Hematopoietic multipotent progenitor cell treated with erythropoietin and hydrocortisone succinate and interleukin-3 and kit ligand, for 8 days (in vitro differentiated cells): ENCODE measurements at places on chromosomes 4 and X.

GRCh38 chr4:10783351-10783750, 98.8 kb upstream of the CLNK start:
- no peak for DNase-seq

DNA sequence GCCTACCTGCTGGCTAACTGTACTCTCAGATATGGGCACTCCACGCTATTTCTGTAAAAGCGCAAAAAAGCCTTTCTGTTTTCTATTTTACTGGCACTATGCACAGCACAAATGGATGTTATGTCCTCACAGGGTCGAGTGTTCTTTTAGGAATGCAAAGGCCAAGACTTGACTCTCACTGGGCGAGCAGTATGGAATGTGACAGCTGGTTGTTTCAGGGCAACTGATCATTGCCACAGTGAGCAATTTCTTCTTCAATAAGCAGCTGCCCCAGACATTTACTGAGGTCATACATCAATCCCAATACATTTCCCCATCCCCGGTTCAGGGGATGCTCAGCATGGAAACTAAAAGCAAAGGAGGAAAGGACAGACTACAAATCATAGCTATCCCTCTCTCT, 58.2 kb downstream of the PDE5A start:
- DNase-seq = no peak

- no peak for DNase-seq
These were observed 32.3 kb upstream of the ASMTL start for GRCh38 chrX:1485033-1485432.

DNA sequence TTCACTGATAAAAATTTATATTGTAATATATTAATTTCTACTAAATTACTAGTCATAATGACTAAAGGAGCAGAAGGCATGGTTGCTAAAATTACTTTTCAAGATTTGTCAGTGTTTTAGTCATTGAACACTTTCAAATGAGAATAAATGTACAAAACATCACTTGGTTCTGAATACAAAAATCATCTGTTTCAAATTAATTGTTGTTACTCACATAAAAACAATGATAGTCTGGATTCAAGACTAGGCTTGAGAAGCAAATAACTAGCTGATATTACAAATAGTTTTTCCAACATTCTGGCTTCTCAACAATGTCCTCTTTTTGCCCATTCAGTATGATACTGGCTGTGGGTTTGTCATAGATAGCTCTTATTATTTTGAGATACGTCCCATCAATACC, 112.5 kb downstream of the ANAPC10 start:
- no peak for DNase-seq

- peak; percentile 47 for DNase-seq
These were observed 41.3 kb downstream of the DOCK11 start for GRCh38 chrX:118536687-118537461.

- DNase-seq = no peak
These were observed 6.7 kb upstream of the MSX1 start for GRCh38 chr4:4852591-4853362.

DNA sequence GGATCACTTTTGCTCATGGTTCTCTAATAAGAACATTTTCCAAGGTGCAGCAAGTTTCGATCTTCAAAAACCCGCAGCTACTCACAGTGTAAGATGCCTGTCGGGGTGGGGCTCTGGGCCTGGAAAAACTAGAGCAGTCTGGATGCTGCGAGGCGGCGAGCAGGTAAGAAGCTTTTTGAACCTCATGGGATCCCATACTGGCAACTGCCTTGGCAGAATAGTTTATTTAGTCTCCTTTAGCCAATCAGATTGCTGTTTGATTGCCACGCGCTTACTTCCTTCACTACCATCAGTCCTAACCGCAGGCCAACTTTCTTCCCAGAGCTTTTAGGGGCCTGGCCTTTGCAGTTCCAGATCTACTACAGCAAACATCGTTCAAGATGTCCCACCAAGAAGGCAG, 61.3 kb upstream of the MAGEB10 start:
- no peak for DNase-seq

- DNase-seq = no peak
These were observed 57.0 kb downstream of the XAGE2 start for GRCh38 chrX:52425775-52426174.

DNA sequence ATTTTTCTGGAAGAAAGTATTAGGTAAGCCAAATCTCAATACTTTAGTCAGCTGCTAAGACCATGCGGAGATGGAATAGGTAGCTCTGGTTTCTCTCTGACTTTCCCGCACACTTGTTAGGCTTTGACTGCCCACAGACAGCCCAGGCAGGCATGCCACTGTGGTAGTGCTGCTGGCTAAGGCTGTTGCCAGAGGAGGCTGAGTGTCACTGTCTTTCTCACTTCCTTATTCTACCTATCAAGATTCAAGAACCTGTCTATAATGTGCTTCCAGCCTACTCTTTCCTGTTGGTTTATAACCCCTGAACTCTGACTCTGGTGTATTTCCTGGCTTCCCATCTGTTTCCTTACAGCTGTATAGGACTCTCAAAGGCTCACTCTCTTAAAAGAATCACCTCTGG, 81.8 kb upstream of the TRPC5 start:
- DNase-seq = no peak

GRCh38 chr4:16160457-16160856, 65.8 kb downstream of the TAPT1 start:
- peak; percentile 24 for DNase-seq

- DNase-seq = no peak
These were observed 28.7 kb downstream of the DOK7 start for GRCh38 chr4:3491681-3492405.

DNA sequence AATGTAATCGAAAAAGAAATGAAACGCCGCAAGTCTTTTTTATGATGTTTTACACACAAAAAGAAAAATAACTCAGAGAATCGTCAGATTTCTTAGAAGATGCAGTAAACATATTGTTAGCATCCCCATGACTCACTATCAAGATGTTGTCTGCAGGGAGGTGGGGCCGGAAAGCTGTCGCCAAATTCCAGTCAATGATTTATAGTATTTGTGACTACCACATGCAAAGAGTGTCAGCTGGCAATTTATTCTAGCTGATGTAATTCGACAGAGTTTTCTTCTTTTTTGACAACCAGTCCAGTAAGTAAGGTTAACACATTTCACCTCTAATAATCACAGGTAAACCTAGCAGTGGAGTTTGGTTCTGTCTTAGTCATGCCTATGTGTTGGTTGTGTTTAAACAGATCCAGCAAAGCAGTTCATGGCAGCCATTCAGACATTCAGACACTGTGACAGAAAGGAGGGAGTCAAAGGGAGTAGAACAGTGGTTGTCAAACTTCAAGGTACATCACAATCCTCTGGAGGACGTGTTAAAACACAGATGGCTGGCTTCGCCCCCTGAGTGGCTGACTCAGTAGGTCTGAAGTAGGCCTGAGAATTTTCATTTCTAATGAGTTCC, 19.8 kb upstream of the PPP1R2C start:
- no peak for DNase-seq

- no peak for DNase-seq
These were observed 25.2 kb upstream of the SLC2A9 start for GRCh38 chr4:10046471-10046870.

- no peak for DNase-seq
These were observed 157.5 kb upstream of the ATOH1 start for GRCh38 chr4:93671093-93671492.

- no peak for DNase-seq
These were observed 85.9 kb downstream of the REPS2 start for GRCh38 chrX:17032351-17032750.

DNA sequence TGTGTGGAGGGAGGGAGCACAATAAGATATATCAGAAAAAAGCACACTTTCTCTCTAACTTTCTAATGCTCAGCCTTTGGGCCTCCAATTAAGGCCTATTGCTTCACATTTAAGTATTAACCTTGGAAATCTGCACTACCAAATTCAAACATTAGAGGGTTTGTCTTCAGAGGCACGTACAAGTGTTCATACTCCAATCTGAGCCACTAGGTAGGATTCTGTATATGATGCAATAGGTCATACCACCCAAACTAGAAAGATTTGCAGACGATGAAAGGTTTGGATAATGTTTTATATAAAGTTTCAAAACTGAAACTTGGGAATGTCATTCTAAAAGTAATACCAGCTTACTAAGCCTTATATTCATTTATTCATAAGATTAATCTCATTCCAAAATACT, 106.4 kb downstream of the MID1 start:
- DNase-seq = no peak

DNA sequence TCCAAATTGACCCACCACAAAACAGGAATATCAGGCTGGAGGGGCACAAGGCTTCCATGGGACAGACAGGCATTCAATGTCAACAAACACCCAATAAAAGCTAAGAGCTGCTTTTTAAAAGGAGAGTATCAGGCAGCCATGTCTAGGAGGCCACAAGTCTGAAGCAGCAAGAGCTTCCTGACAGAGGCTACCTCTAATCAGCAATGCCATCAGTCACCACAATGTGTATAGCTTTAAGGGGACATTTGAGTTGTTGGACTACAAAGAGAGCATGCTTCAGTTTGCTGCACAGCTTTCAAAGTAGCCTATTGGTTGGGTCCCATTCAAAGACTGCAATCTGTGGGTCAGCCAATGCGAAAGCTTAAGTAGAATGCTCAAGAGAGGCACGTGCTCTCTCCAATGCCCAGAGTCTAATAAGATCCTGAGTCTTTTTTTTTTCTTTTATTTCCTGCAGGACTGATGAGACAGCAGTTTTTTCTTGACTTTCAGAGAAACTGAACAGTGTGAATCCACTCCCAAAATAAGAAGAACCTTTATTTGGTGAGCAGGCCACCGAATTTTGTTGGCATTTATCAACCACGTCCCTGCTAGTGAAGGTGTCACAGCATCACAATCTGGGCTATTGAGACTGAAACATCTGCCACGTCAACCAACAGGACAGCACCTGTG, 92.5 kb downstream of the FBXO8 start:
- no peak for DNase-seq

DNA sequence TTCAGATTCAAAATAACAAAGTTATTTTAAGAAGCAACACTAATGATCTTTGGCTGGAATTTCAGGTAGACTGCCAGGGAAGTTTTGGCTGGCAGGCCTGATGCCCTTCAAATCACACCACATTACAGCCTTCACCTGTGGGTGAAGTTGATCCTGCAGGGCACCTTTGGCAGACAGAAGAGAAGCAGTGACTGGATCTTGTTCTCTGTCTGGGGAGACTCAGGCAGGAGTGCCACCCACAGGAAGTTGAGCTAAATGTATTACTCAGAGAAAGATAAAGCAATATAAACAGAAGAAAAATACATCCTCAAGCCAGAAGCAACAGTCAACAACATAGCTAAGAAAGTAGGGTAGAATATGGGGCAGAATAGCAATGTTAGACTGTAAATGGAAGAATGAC, 12.8 kb upstream of the CFAP299 start:
- no peak for DNase-seq

DNA sequence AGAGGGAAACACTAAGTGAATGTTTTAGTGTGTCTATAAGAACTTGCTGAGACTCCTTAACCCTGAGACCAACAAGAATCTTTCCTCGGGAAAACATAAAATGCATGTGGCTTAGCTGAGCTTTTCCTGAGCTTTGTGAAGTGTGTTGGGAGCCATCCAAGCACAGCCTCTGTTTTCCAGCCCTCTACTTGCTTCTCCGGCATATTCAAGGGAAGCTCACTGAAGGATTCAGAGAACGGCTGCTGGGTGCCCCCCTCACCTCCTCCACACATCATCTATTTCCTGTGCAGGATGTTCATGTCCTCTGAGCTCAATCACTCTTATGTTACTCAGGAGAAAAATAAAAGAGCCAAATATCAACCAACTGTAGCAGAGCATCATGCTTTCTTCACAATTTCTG, 492.1 kb downstream of the IL15 start:
- no peak for DNase-seq

GRCh38 chrX:119541188-119541587, 24.0 kb downstream of the STEEP1 start:
- DNase-seq = no peak

GRCh38 chr4:61505773-61506685, 305.9 kb downstream of the ADGRL3 start:
- no peak for DNase-seq

GRCh38 chr4:83150653-83151330, 36.3 kb upstream of the PLAC8 start:
- no peak for DNase-seq

- no peak for DNase-seq
These were observed 460.6 kb downstream of the NAF1 start for GRCh38 chr4:162706051-162706450.

DNA sequence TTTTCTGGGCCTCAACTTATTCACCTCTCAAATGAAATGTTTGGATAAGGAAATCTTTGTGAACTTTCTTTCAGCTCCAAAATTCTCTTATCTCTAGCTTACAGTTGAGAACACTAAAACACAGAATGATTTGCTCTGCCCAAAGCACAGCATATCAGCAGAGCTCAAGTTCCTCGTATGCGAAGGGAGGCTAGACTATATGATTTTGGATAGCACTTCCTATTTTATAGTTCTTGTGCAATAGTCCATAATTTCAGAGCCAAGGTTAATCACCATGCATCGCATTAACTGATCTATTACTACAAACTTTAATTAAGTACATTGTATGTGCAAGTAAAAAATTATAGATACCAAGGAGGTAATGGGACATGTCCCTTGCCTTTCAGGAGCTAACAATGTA, 27.0 kb upstream of the KLHL13 start:
- DNase-seq = no peak

- no peak for DNase-seq
These were observed 203.3 kb upstream of the PCDH18 start for GRCh38 chr4:137735561-137736104.

- DNase-seq = no peak
These were observed 115.3 kb downstream of the LDB2 start for GRCh38 chr4:16783119-16783518.

- no peak for DNase-seq
These were observed 65.2 kb downstream of the IGFBP7 start for GRCh38 chr4:57044996-57045395.
